ENCODE measurements at places on chromosomes 5 and 9.

DNA sequence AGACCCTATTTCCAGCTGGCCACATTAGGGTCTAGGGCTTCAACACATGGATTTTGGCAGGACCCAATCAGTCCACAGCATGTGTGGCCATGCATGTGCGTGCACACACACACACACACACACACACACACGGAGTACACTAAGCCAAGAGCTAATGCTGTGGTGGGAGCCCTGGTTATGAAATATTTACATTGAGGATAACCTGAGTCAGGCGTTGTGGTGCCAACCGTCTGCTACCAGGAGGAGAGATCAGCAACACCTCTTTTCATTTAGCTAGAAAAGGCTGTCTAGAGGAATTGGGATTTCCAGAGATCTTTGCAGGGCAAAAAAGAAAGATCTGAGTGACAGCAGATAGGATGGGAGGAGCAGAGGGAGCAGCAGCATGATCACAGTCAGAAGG, 141.5 kb downstream of the TRPM3 start:
- DNase-seq, result no peak

DNA sequence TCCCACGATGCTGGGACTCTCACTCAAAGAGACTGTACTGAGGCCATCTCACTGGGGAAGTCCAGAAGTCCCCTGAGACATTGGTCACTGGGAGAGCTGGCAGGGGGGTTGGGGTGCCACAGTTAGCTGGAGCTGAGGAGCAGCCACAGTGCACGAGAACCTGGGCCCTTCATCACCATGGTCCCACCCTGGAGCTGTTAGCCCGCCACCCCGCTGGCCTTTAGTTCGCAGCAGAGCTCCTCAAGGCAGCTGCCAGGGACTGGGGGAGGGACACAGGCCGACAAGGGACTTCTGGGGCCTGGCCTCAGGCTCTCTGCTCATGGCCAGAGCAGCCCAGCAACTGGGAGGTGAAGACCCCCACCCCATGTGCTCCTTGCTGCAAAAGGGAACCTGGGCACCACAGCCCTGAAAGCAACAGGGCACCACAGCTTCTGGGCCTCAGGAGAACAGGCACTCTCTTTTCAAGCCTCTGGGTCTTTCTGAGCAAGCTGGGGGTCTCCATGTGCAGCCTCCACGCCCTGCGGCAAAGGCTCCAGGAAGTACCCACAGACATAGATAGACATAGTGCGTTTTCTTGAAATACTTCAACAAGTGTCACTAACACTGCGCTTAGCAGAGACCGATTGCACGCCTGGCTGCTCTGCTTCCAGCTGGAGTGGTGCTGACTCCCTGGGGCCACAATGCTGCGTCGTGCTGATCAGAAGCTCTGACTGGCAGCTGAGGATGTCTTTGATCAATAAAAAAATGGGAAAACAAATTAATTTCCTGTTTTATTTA, 46.0 kb downstream of the VAV2 start:
- DNase-seq, result no peak

DNA sequence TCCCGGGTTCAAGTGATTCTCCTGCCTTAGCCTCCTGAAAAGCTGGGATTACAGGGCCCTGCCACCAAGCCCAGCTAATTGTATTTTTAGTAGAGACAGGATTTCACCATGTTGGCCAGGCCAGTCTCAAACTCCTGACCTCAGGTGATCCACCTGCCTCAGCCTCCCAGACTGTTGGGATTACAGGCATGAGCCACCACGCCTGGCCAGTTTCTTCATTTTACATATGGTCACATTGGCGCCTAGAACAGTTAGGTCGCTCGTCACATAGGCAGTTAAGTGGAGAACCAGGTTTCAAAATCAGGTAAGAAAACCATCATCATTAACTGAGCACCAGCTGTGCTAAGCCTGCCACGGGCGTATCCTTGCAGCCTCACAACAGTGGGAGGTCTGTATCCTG, 36.1 kb downstream of the OLFML2A start:
- no peak for DNase-seq

- no peak for DNase-seq
Measured at GRCh38 chr5:113546703-113547183, 33.2 kb downstream of the YTHDC2 start.

DNA sequence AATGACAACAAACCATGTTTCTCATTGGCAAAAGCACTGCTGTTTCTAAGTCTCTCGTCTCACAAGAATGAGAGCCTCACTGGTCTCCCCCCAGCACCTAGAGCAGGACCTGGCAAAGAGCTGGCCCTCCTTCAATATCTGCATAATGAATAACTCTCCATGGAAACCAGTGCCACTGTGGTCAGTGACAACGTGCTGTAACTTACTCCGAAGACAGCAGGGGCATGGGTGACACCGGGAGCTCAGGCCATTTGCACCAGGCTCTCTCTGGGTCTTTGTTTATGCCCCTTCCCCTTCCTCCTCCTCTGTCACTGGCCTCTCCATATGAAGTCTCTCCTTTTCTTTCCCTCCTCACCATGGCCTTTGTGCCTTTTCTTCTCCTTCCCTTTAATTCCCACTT, 33.3 kb downstream of the TAS2R1 start:
- DNase-seq, result no peak

- no peak for DNase-seq
Measured at GRCh38 chr9:37336150-37336549, 86.3 kb upstream of the GRHPR start.

GRCh38 chr5:99936911-99937310, 598.3 kb upstream of the FAM174A start:
- no peak for DNase-seq

DNA sequence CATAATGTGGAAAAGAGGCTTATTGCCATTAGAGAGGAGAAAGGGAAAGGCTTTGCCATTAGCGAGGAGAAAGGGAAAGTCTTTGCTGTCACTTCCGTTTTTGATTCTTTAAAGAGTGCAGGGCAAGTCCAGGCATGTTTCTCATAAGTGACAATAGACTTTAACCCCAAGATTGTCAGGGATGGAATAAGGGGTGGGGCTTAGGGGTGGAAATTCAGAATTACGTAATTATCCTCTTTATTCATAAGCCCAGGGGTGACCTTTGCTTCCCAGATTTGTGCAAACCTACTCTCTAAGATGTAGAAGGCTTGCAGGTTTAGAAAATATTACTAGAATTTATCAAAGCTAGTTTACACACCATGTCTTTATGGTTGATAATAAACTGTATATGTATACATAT, 2.3 kb upstream of the PLK2 start:
- no peak for DNase-seq

GRCh38 chr5:62192958-62193357, 113.0 kb upstream of the KIF2A start:
- no peak for DNase-seq

DNA sequence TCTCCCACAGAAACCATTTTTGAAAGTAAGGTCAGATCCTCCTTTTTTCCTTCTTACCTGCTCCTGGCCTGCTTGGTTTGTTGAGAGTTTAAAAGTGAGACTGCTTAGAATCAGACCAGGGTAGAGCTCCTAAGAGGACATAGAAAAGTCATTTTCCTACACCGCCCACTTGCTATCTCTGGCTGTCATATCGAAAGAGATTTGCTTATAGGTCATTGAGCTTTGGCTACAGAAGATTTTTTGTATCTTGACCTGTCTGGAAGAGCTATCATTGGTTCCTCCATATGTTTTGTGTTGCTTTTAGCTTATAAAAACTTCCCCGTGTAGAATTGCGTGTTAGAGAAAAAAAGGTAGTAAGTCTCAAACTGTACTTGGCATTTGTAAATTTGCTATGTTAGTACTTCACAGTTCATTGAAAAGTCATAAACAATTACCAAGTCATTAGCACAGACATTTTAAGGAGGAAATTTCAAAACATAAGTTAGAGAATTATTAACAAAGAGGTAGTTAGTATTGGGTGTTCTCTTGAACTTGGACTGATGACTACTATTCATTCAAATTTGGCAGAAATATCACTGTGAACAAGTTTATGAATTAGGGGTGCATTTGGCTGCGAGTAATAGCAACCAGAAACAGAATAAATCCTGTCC, 96.6 kb downstream of the MAN2A1 start:
- DNase-seq, result no peak

DNA sequence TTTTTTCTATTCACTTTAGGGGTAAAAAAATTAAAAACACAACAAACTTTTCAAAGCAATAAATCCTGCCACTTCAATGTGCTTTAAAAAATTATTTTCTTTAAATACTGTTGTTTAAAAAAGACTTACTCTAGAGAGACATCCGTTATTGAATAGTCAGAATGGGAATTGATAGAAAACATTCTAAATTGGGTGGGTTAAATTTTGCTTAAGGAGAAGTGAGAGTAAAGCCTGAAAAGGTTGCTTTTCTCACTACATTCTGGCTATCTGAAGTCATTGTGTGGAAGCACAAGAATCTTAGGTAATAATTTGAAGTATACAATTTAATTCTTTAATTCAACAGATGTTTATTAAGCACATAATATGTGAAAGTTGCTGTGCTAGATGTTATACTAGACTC, 509.3 kb downstream of the NR2F1-AS1 start:
- DNase-seq, result no peak

DNA sequence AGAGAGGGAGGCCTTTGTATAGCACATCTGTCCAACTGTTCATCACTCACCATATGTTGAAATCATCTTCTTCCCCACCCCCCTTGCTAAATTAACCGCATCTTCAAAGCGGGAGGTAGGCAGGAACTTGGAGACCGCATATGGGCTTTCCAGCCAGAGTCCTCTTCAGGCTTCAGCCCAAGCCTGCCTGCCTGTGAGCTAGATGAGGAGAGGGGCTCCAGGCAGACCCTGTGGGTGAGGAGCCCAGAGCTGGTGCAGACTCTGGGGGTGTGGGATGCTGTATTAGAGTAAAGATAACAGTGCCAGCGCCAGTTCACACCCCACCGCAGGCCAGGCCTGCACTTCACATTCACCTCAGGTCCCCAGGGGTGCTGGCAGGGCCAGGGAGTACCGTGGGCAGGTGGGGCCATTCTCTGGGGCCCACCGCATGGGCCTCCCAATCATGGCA, 16.2 kb downstream of the PRRC2B start:
- DNase-seq, result no peak

- no peak for DNase-seq
Measured at GRCh38 chr5:14686517-14686916, 22.0 kb downstream of the OTULIN start.

DNA sequence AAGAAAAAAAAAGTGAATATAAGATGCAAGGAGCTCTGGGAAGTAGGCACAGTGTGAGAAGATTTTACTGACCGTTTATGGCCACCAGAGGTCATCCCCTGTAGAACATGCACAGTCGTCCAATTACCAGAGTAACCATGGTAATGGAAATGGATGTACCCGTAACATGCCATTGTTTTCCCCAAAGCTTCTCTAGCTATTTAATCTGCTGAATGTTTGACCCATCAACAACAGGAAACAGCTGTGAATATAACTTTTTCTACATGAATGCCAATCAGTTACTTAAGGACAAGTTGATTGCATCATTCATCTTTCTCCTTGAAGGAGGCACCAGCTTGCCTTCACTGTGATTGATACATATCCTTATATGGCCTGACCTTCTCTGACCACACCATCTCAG, 1967.0 kb upstream of the CDH9 start:
- no peak for DNase-seq

DNA sequence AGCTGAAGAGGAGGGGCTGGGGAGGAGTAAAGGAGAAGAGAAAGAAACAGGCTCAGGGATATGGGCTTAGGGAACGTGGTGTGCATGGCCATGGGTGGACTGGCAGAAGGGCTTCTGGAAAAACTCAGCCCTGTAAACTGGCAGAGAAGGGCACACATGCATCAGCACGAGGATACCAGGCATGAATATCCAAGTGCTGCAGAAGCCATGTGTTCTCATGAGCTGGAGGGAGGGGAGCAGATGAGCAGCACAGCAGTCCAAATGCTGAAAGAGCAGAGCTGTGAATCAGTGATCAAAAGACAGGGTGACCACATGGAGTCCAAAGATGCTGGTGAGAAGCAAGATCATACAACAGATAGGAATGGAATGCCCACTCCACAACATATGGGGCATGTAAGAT, 72.3 kb downstream of the SEMA5A start:
- DNase-seq, result no peak

GRCh38 chr5:95029569-95030366, 255.1 kb downstream of the MCTP1 start:
- DNase-seq, result no peak

GRCh38 chr5:93569300-93570160, 11.5 kb downstream of the NR2F1-AS1 start:
- DNase-seq, result no peak

DNA sequence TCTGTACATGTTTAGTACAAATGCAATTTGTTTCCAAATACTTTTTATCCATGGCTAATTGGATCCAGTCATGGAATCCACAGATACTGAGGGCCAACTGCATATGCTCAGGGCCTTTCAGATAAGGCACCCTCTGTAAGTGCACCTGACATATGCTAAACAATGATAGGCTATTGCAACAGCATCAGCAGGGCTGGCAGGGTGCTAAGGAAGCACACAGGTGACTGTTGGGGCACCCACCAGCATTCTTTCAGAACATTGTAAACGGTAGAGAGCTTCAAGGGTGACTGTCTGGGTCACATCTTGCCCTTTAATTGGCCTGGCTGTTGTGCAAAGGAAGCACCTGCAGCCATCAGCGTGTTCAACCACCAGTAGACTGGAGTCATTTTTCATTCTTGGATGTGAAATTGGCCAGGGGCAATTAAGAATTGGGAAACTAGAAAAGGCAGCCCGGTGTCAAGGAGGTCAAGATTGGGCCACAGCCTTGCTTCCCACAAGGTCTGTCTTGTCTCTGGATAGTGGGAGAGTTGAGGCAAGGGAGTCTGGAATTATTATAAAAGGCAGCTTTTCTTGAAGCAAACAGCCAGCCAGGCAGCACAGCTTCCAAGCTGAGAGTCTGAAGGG, 129.3 kb upstream of the RAI14 start:
- no peak for DNase-seq

DNA sequence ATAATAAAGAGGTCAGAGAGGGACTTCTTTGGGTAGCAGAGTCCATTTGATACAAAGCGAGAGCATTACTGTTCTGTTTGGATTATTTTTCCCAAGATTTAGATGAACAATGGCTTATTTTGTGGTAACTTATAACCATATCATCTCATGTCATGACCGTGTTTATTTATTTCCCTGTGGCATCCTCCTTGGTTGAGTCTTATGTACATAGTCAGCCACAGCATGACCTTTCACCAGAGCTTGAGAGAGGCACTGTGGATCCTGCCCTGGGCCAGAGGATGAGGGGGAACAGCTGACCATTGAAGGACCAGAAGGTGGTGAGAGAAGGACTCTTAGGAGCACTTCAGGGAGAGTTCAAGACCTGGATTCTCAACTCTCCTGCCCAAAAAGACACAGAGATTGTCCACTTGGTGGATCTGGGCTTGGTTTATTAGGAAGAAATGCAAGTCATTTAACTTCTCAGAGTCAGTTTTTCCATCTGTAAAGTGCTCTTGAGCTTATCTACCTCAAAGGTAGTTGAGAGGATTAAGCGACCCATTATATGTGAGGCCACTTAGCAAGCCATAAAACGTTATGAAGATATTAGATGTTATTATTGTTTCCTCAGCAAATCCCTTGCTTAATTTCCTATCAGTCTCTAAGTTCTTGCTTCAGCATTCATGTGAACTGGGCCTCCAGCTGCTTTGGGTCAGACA, 51.4 kb downstream of the PPIC start:
- no peak for DNase-seq

GRCh38 chr5:54013556-54014194, 296.7 kb downstream of the ARL15 start:
- no peak for DNase-seq

All from substantia nigra (tissue), 51 donors.